ENCODE measurements at places on chromosomes 7 and 10.

- DNase-seq = no peak
These were observed 52.7 kb downstream of the HIPK2 start for GRCh38 chr7:139725077-139725476.

- no peak for DNase-seq
These were observed 22.4 kb downstream of the DIP2C start for GRCh38 chr10:667096-667495.

DNA sequence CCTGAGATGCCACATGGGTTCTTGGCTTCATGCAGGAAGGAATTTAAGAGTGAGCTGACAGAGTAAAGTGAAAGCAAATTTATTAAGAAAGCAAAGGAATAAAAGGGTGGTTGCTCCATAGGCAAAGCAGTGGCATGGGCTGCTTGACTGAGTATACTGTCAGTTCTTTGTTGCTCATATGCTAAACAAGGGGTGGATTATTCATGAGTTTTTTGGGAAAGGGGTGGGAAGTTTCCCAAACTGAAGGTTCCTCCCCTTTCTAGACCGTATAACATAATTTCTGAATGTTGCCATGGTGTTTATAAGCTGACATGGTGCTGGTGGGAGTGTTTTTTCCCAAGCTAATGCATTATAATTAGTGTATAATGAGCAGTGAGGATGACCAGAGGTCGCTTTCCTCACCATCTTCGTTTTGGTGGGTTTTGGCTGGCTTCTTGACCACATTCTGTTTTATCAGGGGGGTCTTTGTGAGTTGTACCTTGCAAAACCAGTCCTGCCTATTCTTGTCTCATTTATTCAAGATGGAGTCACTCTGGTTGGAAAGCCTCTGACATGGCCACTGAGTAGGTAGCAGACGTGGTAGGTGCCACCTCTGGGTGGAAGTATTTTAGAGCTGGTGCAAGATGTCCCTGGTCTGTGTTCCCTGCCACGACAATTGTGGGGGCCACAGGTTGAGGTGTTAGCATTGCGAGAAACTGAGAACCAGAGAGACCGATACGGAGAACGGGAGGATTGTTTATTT is 107.5 kb upstream of the SDK1 start:
- DNase-seq = no peak

- DNase-seq = no peak
These were observed 167.2 kb downstream of the AKR1D1 start for GRCh38 chr7:138243430-138243829.

DNA sequence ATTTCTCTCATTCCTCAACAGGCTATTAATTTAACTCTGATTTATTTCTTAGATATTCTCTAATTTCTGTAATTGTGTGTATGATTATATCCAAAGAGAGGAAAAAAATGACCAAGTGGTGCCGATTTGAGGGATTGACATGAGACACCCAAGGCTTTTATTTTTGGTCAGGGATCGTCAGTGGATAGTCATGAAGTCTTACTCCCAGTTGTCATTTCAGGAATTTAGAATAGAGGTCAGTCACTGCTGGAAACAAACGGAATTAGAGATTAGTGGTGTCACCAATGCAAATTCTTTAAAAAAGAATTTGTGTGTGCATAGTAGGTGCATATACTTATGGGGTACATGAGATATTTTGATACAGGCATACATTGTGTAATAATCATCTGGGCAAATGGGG is 26.8 kb upstream of the AGR3 start:
- DNase-seq = no peak

GRCh38 chr10:128003521-128003920 is 96.6 kb downstream of the PTPRE start:
- no peak for DNase-seq

DNA sequence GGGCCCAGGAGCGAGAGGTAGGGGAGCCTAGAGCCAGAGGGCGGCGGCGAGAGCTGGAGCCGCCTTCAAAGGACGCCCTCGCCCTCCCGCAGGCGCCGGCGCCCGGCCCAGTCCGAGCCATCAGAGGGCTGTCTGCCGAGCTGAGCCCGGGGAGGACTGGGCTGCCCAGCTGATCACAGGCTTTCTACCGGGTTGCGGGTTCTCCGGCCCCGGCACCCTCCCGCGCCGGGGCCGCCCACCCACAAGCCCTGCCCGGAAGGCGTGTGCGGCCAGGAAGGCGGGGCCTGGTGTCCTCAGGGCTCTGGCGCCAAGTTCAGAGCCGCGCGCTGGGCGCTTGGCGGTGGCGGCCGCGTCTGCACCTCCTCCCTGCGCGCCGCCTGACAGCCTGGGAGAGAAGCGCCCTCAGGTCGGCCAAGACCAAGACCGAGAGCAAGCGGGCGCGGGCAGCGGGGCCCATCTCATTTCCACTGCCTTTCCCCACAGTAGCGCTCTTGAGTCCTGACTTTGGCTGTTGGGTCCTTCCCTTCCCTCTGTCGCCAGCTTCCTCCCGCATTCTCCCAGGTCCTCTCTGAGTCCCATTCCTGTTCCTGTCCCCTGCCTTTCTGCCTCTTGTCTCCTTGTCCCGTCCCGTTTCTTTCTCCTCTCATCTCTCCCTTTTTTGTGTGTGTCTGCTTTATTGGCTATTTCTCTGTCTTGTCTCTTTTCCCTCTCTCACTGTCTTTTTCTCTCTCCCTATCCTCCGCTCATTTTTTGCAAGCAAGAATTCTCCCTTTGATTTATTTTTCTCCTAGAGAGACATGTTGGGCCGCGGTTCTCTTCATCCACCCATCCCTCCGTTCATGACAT is 60.6 kb upstream of the MSMB start:
- DNase-seq = no peak

DNA sequence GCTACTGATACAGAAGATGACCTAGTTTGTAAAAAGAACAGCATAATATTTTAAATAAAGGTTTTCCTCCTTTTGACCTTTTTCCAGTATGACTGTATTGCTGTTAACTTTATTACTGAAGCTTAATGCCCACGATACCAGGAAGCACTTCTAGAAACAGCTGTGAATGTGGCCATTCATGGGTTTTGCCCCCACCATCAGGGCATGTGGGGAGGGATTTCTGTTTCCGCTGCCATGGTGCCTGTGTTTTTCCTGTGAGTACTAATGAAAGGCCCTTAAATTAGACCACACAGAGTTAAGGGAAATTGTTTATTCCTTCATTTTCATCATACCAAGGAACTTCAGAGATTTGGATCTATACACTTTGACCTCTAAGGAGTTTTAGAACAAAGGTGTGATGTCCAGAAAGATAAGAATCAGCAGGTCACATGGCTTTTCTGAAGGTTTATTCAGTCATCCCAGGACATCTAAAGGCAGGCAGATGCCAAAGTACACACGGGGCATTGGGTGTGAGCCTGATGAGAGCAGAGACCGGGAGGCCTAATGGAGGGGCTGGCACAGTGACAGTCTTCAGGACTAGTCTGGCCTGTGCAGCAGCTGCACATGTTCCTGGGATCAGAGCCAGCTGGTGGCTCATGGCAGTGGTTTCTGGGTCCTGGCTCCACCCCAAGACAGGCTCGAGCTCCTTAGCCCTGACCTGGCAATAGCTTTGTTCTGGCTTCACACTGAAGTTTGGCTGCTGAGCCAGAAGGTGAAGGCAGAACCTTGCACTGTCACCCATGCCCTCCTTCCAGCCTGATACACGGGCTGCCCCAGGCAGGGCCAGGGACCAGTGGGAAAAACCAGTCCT is 190.9 kb downstream of the REEP3 start:
- no peak for DNase-seq

- no peak for DNase-seq
These were observed 17.1 kb downstream of the ZMIZ2 start for GRCh38 chr7:44765579-44766415.

DNA sequence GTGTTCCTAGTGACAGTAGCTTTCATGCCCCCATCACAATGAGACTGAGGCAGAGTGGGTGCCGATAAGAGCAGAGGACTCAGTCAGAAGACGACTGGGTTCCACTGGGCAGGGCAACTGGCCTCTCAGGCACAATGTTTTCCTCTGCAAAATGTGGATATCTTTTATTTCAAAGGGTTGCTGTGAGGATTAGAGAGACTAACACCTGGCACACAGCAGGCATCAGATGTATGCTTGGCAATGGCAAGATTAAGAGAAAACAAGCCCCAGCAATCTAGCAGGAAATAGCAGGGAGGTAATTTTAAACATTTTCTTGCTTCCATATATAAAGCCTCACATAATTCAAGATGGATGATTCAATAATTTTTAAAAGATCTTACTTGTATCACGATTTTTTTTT is 28.0 kb downstream of the SGMS1 start:
- no peak for DNase-seq

Measured in GM12891 (cell line).